ENCODE measurements at places on chromosomes 6 and 20.
A peak's percentile ranks its signal among the peaks of the same experiment; 100 is the strongest.

DNA sequence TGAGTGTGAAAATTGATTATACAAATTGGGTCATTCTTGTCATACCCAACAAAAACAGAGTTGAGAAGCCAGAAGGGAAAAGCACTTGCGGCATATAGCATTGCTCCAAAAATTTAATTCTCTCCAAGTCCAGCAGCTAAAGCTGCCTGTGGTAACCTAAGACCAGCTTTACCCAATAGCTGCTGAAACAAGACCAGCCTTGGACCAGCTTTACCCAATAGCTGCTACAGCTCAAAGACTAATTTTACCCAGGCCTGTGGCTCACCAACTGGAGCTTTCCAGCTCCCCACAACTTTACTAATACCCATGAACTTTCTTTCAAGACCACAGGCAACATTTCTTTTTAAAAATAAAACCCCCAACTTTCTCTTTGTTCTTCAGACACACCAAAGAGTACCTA lies 32.8 kb upstream of the ZNF133 start:
- no peak for DNase-seq

DNA sequence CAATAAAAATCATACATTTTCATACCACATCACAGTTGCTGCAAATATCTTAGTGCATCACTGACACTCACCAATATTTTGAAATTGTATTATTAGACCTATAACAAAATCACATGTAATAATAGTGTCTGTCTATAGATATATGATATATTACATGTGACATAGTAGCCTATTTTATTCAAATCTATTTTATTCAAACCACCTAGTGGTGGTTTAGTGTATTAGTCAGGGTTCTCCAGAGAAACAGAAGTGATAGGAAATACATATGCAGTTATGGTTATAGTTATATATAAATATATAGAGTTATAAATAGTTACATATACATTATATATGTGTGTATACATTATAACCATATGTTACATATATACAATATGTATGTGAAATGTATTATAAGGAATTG lies 366.5 kb upstream of the ARID1B start:
- DNase-seq = no peak

- no peak for DNase-seq
These were observed 76.6 kb upstream of the TOX2 start for GRCh38 chr20:43837856-43838702.

GRCh38 chr6:44127186-44128019 lies at the start of the genes MRPL14 and TMEM63B:
TSS of gene MRPL14 (minus strand) at chr6:44127452. CDS start at chr6:44116611, 10,841 bp downstream.
TSS of gene TMEM63B (plus strand) at chr6:44127554. CDS start at chr6:44134585, 7,031 bp downstream.
- peak; percentile 96 for DNase-seq

GRCh38 chr20:63041776-63042175 lies 35.0 kb upstream of the BHLHE23 start:
- DNase-seq = no peak

DNA sequence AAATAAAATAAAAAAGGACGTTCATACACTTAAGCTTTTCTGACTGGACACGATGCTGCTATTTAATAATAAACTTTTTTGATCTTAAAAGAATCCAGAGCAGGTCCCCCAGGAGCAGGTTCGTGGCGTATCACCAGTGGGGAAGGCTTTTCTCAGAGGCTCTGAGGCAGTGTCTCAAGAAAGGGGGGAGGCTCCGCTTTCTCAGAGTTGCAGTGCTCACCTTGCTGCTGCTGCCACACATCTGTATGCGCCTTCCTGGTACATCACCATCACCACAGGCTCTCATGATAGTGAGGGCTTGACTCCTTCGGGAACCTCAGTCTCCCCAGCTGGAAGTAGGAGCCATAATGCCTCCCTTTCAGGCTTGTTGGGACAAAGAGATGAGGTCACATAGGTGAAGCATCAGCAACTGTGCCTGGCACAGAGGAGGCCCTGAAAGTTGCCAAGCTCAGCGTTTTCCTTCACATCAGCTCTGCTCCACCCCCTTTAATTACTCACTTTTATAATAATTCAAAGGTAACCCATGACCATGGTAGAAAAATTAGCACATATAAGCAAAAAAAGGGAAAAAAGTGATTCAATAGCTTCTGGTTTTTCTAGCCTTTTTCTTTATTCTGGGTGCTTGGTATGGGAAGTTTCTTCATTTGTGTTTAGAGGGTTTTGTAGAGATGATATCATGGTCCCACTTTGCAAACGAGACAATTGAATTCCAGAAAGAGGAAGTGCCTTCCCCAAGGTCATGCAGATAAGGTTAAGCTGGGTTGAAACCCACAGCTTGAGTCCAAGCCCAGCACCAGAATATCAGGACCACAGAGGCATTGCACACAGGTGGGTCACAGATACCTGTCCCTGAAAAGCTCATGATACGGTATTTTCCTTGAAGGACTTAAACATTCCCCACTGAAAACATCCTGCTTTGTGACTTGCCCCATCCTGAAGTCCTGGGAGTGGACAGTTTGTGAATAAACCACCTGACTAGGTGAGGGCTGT lies 24.5 kb downstream of the SRSF3 start:
- no peak for DNase-seq

DNA sequence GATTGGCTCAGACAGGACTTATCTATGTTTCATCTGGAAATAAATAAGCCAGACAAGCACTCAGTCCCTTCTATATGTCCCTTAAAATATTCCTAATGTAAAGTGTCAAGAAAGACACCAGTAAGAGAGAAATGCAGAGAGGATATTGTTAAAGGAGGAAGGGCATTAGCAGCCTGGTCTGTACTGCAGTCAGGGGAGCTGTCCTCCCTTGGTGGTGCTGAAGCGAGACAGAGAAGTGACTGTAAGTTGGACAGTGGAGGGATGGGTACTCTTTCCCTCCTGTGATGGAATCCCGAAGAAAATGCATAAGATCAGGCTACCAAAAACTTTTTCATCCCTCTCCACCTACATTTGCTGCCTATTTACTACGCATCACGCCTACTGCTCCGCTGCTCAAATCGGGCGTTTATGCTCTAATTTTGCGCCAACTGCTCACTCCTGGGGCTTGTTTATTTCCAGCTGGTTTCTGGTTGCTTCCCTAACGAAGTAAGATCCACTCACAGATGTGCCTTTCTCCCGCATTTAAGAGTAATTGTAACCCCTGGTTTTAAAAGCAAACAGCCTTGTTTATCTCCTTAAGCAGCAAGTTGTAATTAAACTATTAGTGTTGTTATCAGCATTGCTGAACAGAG lies 35.2 kb downstream of the PHACTR1 start:
- peak; percentile 51 for DNase-seq

DNA sequence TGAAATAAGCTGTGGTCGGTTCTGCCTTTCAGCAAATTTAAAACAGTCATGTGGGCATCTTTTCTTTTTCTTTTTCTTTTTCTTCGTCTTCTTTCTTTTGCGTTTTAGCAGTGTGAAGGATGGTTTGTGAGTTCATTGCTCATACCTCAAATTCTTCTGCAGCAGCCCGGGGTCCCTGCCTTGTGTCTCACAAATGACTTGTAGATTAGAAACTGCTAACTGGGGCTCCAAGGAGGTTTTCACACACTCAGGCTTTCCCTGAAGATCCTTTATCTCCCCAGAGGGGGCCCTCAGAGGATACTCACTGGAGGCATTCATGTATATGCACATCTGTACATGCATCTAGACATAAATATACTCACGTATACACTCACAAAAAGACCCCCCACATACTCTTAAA lies 1.7 kb downstream of the SMOC2 start:
- DNase-seq = no peak

DNA sequence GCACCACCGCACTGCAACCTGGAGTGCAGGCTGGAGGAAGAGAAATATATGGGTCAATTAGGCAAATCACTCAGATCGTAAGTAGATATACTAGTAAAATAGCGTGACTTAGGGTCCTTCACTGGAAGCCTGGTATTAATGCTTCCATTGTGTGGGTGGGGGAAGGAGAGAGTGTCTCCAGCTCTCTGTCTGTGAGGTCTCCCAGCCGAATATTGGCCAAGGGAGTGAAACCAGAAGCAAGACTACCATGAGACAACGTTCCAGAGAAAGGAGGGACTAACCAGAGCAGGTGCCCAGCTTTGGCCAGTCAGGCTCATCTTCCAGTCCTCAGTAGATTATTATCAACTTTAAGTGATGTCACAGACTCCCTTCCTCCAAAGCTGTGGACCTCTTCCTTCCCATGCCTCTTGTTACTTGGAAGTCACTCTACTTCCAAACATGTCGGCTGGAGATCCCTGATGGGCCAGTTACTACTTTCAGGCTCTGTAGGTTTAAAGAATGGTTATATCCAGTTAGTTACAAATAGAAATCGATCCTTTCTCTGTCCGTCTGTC lies 28.8 kb downstream of the MTHFD1L start:
- DNase-seq = no peak

GRCh38 chr6:52654007-52654406 lies 16.9 kb upstream of the TMEM14A start:
- no peak for DNase-seq

- no peak for DNase-seq
These were observed 139.4 kb downstream of the ID4 start for GRCh38 chr6:19976411-19977129.

DNA sequence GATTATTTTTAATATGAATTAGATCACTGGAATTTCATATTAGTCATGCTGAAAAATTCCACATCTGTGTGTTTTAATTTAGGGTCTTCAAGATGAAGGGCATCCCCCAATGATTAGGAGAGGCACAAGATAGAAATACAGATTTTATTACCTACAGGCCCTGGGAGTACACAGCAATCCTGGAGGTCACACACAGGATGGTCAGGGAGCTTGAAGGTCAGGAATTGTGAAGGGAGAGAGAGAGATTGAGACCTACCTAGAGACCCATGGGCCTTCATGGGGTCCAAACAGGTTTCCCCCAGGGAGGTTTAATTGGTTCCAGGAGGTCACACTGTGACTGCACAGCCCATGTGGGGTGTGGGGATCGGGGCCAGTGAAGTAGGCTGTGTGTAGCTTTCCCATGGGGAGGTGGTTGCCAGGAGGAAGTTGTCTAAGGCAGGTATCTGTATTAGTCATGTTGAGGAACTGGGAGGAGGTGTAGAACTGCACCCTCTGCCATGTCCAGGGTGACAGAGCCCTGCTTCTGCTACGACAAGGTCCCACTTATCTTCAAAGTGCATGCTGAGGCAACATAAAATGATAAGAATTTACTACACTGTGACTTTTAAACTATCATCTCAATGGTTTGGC lies 18.3 kb downstream of the SNX9 start:
- no peak for DNase-seq

DNA sequence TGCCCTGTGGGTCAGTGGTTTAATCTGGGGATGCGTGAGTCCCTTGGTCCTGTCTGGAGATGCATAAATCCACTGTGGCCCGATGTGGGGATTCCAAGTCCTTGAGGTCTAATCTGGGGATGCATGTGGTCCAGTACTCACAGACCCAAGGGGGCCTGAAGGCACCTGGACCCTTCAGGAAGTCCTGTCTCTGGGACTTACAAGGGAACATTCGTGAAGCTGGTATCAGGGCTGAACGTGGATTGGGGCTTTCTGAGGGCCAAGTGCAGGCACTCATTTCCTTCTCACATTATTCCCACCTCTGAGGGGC lies 25.2 kb upstream of the GTSF1L start:
- no peak for DNase-seq

DNA sequence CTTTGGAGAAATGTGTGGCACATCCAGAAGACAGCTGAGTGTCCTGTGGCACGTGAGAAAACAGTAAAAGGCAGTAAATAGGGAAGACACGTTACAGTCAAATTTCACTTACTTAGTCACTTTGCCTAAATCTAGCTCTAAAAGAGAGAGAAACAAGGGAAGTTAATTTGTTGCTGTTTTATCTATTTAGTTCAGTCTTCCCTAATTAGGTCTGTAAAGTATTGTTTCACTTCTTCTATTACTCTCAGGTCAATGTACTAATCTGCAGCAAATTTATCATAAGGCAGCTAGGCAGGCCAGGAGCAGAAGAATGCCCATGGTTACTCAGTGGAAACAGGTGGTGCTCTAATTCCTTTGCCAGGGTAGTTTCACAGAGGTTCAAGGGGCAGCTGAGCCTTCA lies 124.3 kb upstream of the CNR1 start:
- no peak for DNase-seq

- DNase-seq = no peak
These were observed 8.1 kb upstream of the DLGAP4 start for GRCh38 chr20:36298061-36298460.

- DNase-seq = no peak
These were observed 3.6 kb upstream of the MDFI start for GRCh38 chr6:41634657-41635056.

GRCh38 chr6:84059082-84059481 lies 25.5 kb downstream of the MRAP2 start:
- DNase-seq = no peak

- DNase-seq = no peak
These were observed 29.7 kb downstream of the SLC12A5 start for GRCh38 chr20:46058599-46059281.

DNA sequence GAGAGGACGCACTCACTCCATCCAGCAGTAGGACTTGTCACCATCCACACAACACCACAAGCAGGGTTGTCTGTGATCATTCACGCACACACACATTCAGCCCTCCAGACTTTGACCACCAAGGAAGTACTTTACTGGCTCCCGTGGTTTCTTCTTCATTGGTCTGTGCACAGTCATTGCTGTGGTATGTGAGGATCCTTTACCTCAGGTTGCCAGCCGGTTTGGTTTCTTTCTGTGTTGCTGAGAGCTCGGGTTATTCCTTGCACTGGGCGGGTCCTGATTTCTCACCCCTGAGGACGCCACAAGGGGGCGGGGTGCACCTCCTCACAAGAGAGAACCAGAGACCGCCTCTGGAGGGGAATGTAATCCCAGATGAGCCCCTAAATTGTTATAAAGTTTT lies 11.2 kb downstream of the SLC35A1 start:
- DNase-seq = no peak

DNA sequence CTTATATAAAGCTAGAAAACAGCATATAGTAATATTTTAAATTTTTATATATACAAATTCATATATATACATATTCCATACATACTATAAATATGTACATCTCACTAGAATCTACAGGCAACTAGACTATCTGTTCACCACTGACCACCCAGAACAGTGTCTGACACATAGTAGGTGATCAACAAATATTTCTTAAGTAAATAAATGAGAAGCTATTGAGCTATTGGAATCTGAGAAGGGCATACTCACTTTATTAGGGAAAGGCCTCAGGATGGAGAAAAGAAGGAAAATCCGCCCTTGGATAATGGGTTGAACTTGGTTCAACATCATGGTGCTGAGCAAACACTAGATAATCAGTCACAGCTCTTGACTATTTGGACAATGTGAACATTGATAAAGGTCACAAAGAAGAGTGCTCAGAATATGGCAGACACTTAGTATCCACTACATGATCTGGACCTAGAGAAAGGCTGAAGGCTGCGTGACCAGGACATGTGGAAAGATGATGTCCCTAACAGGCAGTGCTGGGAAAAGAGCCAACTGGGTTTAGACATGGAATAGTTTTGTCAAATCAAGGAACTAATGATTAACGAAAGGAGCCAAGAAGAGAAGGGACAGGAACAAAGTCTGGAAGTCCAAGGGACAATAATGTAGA lies 186.1 kb downstream of the TASP1 start:
- DNase-seq = no peak

- no peak for DNase-seq
These were observed 536.8 kb downstream of the EYS start for GRCh38 chr6:65170273-65170672.

DNA sequence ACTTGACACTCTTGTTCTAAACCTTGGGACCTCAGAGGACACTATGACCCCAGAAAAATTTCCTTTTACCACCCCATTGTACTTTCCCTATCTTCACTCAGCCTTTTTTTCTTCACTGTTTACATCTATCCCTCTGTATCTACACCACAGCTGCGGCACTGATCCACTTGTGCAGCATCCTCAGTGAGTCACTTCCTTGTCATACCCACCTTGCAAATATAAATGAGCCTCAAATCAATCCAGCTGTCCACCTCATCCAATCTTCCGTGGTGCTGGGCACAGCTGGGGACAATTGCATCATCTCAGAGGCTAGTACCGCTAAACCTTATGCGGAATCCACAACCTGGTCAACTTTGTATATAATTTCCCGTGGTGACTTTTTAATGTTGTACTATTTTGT lies 710.5 kb downstream of the QKI start:
- no peak for DNase-seq

Data from GM19239 (cell line).